ENCODE measurements at places on chromosomes 1 and 21.

- no peak for DNase-seq
These were observed 268.1 kb downstream of the GRIK1 start for GRCh38 chr21:29671728-29672127.

GRCh38 chr1:16145662-16146278 is 10.1 kb downstream of the EPHA2 start:
- DNase-seq: no peak

- DNase-seq: no peak
These were observed 7.4 kb downstream of the RRP15 start for GRCh38 chr1:218292515-218292914.

DNA sequence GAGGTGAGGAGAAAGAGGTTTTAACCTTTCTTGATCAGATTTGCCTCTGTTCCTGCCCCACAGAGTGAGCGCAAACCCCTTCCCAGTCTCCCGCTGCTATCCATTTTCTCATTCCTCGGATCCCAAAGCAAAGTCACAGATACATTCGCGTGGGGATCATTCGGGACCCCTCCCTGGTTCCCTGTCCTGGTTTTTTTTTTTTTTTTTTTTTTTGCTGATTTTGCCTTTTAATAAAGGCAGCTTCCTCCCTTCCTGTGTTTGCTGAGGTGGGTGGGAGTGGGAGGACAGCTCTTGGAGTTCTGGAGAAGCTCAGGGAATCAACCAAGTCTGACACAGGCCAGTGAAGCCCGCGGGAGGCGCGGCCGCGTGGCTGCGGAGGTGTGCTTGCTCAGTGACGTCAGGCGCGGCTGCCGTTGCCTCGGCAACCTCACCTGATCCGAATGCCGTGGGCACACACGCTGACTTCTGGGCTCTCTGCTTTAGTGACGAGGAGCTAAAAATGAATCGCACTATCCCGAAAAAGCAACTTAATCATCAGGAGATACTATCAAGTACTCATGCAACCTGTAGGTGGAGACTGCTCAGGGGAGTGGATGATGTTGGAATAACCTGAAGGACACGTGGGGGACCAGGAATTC is 106.4 kb downstream of the TBX19 start:
- DNase-seq: peak; percentile 74

- DNase-seq: no peak
These were observed 236.6 kb downstream of the HHAT start for GRCh38 chr1:210565306-210565705.

DNA sequence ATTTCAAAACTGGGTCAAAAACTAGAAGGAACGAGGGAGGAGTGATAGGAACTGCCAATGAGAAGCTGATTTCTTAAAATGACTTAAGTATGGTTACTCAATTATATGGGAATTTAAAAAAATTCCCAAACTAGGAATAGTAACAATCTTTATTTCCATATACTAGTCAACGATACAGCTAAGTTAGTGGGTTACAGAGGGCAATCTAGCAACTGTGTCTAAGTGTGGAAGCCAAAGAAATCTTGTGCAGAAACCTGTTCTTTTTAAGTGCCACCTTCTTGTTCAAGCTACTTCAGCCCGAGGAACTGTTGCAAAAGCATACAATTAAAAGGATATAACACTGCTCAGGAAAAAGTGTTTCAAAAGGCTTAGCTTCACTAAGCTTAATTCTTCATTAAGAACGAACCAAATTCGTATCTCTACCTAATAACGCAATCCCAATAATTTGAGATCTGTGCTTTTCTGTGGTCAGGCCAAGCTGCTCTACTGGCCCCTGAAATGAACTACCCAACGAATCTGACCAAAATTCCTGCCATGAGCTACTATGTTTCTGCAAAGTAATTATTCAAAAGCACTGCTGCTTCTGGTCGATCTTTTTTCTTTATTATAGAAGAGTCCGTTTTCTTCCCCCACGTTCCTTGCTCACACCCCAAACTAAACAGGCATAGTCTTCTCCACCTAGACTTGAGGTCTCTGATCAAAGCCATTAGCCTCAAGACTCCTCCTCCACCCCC is 1.8 kb downstream of the USP24 start:
- no peak for DNase-seq

DNA sequence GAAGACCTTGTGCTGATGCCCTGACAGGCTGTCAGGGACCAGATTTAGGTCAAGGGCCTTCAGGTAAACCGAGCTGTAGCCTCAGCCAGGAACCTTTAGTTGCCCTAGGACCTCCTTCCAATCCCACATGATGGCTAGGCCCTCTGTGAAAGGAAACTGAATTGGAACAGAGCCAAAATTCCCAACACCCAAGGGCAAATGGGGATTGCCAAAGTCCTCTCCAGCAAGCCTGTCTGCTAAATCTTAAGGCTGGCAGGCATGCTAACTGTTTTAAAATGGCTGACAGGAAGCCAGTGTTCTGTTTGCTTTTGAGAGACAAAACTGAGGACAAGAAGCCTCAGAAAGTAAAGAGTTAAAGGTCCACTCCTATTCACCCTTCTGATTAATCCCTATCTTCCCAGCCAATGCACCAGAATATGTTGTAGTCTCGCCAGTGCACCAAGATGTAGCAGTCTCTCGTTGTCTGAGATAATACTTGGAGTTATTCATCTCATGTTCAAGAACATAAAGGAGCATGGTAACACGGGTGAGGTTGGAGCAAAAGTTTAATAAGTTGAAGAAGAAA is 35.1 kb downstream of the MSTO1 start:
- DNase-seq: no peak

DNA sequence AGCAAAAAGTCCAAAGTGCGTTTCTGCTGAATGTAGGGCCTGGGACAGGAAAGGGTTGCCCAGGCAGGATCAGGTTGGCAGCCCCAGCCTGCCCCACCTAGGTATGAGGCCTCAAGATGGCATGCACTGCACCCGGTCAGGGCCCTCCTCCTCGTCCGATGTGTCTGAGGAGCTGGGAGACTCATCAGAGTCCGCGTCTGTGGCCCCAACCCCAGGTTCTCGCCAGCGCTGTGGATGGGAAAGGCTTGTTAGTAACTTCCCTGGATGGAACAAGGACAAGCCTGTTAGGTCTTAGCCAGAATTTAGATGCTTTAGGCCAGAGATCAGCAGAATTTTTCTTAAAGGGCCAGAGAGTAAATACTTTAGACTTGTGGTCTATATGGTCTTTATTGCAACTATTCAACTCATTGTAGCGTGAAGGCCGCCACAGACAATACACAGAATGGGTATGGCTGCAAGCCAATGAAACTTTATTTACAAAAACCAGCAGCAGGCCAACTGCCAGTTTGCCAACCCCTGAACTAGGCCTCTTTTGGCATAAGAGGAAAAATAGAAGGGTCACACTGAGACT is 12.4 kb downstream of the PEA15 start:
- DNase-seq: no peak

DNA sequence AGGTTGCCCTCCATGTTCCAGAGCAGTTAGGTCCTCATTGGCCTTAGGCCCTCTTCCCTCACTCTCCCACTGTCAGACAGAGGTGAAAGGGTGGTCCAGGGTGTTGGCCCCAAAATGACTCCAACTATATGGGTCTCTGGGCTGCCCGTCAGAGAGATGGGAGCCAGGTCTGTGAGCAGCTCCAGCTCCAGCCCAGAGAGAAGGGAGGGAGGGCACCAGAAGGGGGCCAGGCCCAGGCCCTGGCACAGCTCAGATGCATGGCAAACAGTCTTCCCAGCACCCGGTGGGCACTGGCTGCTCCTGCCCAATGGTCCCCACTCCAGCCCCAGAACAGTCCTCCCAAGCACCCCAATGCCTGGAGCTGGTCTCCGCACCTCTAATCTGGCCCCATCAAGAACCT is 2.2 kb downstream of the BCAN start:
- DNase-seq: no peak

DNA sequence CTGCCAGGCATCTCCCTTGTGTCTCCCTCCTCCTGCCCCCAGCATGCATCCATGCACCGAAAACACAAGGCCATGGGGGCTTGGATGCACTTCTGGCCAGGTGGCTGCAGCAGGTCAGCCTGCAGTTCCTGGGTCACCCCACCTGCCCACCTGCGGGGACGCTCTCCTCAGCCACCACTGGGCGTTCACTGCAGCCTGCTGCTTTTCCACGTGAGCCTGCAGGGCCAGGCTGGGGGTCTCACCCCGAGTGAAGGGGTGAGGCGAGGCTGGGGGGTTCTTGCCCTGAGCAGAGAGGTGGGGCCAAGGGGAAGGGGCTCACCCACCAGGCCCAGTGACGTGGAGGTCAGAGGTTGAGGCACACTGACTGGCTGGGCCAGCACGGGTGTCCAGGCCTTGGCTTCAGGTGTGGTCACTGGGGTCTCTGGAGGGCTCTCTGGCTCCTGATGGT is 64.6 kb downstream of the WNT9A start:
- no peak for DNase-seq

DNA sequence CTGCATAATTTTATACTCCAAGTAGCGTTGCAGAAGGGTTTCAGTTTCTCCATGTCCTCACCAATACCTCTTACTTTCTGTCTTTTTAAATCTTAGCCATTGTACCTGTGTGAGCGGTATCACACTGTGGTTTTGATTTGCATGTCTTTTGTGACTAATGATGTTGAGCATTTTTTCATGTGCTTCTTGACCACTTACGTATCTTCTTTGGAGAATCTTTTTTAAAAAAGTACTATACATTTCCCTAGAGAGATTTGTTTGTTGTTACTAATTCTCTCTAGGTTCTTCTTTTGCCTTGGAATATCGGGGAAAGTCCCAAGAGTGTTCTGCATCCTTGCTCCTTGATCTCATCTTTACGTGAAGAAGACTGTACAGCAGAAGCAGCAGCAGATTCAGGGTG is 81.8 kb upstream of the WARS2 start:
- DNase-seq: no peak

GRCh38 chr1:186790101-186790500 is 38.6 kb upstream of the PLA2G4A start:
- DNase-seq: no peak

GRCh38 chr1:78075621-78076020 is 29.9 kb downstream of the GIPC2 start:
- no peak for DNase-seq

- no peak for DNase-seq
These were observed 559.3 kb upstream of the ZRANB2 start for GRCh38 chr1:71640116-71640515.

GRCh38 chr1:16175610-16176553 is 20.0 kb upstream of the EPHA2 start:
- no peak for DNase-seq

DNA sequence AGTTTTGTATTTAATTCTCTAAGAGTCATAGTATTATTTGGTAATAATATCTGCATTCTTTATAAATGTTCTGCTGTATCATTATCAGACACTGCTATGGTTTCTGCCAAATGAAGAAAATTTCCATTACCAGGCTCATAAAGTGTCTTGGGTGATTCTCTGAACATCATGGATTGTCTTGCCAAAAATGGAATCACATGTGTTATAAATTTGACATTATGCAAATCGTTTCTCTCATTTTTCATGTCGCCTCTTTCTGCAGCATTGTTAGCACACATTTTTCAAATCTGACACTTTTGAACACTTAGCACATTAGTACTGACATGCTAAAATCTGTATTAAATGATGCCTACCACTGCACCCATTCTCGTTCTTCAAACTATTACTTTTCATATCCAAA is 74.2 kb upstream of the NEK7 start:
- DNase-seq: no peak

DNA sequence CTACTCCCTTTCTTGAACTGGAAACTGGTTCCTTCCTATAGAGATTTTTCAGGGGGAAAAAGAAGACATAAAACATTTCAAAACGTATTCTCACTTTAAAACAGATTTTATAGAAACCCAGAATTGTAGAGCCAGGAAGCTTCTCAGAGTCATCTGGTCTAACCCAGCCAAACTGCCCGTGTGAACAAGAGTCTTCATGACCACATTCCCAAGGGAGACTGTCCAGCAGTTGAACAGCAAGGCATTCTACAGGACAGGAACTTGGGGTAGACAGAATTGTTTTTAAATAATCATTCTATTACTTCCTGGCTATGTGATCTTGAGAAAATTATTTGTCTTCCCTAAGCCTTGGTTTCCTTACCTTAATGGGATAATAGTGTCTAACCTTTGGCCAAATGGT is 163.5 kb upstream of the IVNS1ABP start:
- no peak for DNase-seq

GRCh38 chr1:159431904-159432303 is at the start of gene OR10J4:
OR10J4 (plus strand) TSS chr1:159432204.
- DNase-seq: no peak

DNA sequence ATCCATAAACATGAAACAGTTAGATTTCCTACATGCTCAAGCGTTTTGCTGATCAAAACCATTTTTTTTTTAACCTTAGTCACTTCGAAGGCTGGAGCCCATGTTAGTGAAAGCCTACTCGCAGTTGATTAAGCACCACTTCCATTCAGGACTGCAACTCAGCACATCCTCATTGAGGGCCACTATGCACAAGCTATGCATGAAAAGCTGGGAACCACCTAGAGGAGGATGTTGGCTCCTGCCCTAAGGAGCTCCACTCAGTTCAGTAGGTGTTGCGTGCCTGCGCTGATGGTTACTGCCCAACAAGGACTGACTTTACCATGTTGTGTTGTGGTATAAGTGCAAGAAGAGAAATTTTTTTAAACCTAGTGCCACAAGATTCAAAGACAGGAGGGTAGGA is 181.4 kb upstream of the L1TD1 start:
- no peak for DNase-seq

- DNase-seq: no peak
These were observed 34.5 kb downstream of the SLC45A1 start for GRCh38 chr1:8352471-8352845.

DNA sequence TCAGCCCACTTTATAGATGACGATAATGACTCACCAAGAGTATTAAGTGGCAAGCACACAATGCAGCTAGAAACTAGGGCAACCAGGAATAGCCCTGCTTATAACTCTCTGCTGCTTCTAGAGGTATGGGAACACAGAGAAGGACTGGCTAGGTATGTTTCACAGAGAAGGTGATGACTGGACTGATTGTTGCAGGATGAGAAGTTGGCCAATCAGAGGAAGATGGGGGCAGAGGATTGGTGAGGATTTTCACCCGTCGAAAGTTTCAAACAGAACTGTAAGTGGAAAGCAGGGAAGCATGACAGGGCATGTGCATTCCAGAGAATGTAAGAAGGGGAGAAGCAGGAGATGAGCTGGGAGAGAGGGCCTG is 222.4 kb upstream of the JUN start:
- DNase-seq: no peak

GRCh38 chr1:93365813-93366212 is 20.1 kb downstream of the DR1 start:
- no peak for DNase-seq

GRCh38 chr1:236864211-236864610 is 69.1 kb downstream of the MTR start:
- DNase-seq: no peak

DNA sequence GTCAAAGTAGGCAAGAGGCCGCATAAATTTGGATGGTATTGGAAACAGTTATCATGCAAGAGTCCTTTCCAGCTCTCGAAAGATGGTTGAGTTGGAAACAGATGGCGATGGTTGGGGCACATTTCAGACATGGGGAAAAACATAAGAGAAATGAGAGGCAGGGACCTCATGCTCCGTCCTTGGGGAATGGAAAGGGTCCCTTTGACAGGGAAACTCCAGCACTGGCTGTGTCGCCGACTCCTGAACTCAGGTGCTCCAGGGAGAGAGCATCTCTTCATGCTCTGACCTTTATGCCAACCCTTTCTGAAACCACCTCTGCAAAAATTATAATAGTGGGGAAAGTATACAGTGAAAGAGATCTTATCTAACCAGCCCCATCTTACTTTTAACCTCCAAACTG is 36.8 kb upstream of the COL6A2 start:
- DNase-seq: no peak

- no peak for DNase-seq
These were observed 22.5 kb upstream of the IKBKE start for GRCh38 chr1:206447792-206448191.
